Activated CD4-positive, alpha-beta T cell treated with anti-CD3 and anti-CD28 coated beads, Interleukin-2, Interleukin-4, amounts not matched to agents 100 ng/mL and 50 ng/mL, durations not matched to agents 16 hours and 8 hours (primary cell): ENCODE measurements at places on chromosomes 6 and 20.

GRCh38 chr20:62219992-62220665 lies at the start of gene HRH3:
Gene HRH3 (minus strand): TSS chr20:62220278. CDS start chr20:62219970, 308 bp downstream.
- DNase-seq = peak; percentile 22

- DNase-seq = no peak
Observed at GRCh38 chr6:11681770-11682169, 96.8 kb downstream of the ADTRP start.

- peak; percentile 30 for DNase-seq
Observed at GRCh38 chr6:1792989-1793388, 183.3 kb downstream of the FOXC1 start.

DNA sequence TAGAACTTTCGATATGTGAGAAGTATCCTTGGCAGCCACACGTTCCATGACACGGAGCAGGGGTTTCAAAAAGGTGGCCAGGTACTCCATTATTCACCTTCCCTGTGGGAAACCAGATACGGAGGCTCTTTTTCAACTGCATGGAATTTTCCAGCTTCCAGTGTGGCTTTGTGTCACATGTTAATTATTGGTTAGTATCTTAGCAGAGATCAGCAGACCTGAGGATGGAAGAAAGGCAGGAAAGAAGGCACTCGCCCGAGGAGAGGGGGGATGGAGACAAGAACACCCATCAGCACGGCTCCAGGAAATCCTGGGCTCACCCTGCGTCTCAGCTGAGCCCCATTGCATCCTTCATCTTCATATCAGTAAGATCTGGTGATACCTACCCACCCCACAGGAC lies 115.5 kb downstream of the PXDC1 start:
- DNase-seq = no peak

DNA sequence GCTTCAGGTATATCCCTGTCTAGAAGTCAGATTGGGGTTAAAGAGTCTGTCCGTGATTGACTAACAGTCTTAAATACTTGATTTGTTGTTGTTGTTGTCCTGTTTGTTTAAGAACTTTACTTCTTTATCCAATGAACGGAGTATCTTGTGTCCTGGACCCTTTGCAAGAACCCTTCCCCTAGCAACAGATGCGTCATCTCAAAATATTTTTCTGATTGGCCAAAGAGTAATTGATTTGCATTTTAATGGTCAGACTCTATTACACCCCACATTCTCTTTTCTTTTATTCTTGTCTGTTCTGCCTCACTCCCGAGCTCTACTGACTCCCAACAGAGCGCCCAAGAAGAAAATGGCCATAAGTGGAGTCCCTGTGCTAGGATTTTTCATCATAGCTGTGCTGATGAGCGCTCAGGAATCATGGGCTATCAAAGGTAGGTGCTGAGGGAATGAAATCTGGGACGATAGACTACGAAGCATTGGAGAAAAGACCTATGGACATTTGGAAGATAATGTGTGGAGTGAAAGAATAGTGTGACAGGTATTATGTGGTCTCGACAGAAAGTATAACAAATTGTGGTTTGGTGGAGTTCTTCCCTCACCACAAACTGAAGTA lies at the start of gene HLA-DRA:
TSS of gene HLA-DRA (plus strand) at position 286 of the 613 bp plus-strand sequence. CDS start at position 350, 64 bp downstream.
- DNase-seq = peak; percentile 94

- DNase-seq = no peak
Observed at GRCh38 chr6:93735099-93735498, 315.7 kb upstream of the EPHA7 start.

GRCh38 chr20:50198180-50198666 lies 7.6 kb downstream of the CEBPB start:
- no peak for DNase-seq
